Hair follicle dermal papilla cell (primary cell): ENCODE measurements at places on chromosomes 13 and 19. TPM values are rescaled to one million over a fixed set of nuclear protein-coding genes. Genes with fewer than 3 reads are reported as not detected.

SNRPA gene
- 31.0 and 31.1 TPM in 2 replicates for total RNA-seq

ZNF560 gene
- 1.5 and 2.6 TPM in 2 replicates for total RNA-seq

FAM83E gene
- total RNA-seq: 0.24 and 1.3 TPM in 2 replicates

PSG6 gene
- total RNA-seq: not detected in 2 replicates

NACC1 gene
- 56.5 and 75.8 TPM in 2 replicates for total RNA-seq

ZNF431 gene
- total RNA-seq: 4.4 and 5.5 TPM in 2 replicates

ZNF536 gene
- total RNA-seq: 1.1 and 2.6 TPM in 2 replicates

SLC17A7 gene
- 0.16 and 0.36 TPM in 2 replicates for total RNA-seq

KCNRG gene
- total RNA-seq: 3.0 and 3.9 TPM in 2 replicates

CEACAM3 gene
- total RNA-seq: not detected in 2 replicates

HNRNPL gene
- 232 and 246 TPM in 2 replicates for total RNA-seq

FGF22 gene
- 0.16 TPM in 1 of 2 replicates, not detected in the other for total RNA-seq

ZNF440 gene
- 8.5 and 10.4 TPM in 2 replicates for total RNA-seq

CAPN12 gene
- 0.24 and 0.65 TPM in 2 replicates for total RNA-seq
